ENCODE measurements at places on chromosomes 5 and 9.

DNA sequence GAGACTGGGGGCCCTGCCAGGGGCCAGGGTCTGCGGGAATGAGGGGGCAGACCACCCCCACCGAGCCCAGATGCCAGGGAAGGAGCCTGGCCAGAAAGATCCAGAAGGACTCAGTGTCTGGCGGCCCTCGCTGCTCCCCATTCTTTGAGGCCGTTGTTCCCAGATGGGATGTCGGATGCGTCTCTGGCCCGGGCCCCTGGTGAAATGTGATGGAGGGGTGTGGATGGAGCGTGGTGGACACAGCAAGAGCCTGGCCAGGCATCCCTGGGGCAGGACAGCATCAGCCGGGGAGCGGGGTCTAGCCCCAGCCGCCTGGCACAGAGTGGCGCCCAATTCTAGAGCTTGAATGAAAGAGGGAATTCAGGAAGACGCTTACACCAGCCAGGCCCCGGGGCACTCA lies 46.2 kb upstream of the NKD2 start:
- no peak for DNase-seq

DNA sequence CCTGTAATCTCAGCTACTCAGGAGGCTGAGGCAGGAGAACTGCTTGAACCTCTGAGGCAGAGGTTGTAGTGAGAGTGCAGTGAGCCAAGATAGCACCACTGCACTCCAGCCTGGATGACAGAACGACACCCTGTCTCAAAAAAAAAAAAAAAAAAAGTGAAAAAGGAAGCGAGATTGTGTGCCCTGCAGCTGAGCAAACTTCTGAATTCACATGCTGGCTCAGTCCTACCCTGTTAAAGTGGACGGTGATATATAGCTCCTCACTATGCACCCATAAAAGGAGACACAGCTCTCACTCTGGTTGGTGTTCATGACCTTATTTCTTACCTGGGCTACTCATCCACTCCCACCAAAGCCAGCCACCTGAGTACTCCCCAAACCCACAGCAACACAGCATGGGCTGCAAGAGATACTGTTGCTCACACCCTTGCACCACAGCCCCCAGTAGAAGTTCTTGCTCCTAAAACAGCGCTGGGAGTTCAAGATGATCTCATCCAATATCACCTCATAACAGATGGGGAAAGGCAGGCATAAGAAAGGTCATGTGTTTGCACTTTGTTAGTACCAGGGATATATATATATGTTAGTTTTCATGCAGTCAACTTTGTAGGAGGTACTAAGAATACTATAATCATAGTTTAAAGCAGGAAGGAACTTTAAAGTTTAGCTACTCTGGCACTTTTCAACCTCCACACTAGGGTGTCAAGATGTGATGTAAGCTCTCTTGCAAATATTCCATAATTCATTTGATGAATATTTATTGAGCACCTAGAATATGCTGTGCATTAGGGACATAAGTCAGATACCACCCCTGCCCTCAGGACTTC lies 4.0 kb downstream of the TTLL11 start:
- DNase-seq = no peak

DNA sequence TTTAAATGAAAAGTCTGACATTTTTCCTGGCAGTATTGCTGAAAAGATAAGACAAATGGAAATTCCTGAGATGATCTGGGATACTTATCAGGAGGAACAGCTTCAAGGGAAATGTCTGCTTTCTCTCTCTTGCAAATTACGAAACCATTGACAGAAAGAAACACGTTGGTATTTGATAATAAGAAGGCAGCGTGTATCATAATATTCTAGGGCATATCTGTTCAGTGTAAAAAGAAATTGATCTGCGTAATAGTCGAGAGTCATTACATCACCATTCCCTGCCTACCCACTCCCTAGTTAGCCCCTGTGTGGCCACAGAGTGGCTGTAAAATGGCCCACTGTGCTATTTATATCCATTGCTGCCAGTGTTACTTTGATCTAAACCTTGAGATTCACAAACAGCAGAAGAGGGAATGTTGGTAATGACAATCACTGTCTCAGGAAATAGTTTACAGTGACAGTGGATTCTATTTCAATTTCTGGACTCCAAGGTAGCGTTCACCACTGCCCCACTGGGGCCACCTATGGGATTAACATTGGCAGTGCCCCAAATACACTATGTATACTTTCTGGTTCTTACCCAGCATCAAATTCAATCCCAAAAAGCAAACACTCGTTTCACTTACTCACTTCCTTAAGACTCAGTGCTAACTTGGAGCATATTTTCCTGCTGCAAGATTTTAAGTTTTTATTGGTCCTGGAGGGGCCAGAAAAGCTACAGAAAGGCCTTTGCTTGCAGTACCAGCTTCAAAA lies 133.4 kb upstream of the GAS1 start:
- no peak for DNase-seq

DNA sequence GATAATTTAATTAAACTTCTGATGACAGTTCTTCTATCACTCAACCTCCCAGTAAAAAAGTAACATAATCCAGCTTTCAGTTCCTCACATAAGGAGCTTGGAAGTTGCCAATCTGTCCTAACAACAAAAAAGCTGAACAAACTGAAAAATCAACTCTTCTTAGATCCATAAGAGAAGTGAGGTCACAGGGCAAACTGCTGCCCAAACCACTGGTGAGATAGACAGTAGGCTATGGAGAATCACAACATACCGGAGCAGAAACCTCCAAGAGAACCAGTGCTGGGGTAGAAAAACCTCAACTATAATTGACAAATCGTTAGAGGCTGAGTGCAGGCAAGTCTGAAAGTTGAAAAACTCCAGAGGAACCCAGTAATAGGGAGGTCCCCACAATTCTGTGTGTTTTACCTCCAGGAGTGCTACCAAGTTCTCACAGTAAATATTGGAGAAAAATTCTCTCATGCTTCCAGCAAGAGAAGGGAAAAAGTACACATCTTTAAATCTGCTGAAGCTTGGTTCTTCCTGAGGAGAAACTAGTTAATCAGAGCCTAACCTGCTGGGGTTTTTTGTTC lies 300.0 kb downstream of the PDE4D start:
- no peak for DNase-seq

- no peak for DNase-seq
These were observed 24.4 kb upstream of the HMCN2 start for GRCh38 chr9:130241198-130241535.

GRCh38 chr5:43036409-43036808 lies 3.7 kb downstream of the ANXA2R start:
- no peak for DNase-seq

- no peak for DNase-seq
These were observed 244.7 kb downstream of the SEC61B start for GRCh38 chr9:99466781-99467180.

DNA sequence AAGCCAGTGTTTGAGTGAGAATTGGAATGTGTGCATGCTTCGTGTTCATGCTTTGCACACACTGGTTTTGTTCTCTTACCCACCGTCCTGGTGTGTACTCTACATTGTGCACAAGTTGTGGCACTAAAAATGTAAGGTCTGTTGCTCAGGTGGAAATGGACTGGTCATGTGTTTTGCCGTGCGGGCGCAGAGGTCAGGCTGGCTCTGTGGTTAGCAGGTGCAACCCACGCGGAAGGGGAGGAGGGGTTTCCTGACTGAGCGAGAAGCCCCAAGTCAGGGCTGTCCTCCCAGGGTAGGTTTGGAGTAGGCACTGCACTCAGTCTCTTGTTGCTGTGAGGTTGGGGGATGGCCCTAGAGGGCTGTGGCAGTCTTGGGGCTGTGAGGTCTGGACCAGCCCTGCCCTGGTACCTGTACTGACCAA lies 86.6 kb downstream of the EHMT1 start:
- DNase-seq = no peak

All from C1 segment of cervical spinal cord (tissue), 14 donors.